ENCODE measurements at places on chromosomes 5 and 9.

DNA sequence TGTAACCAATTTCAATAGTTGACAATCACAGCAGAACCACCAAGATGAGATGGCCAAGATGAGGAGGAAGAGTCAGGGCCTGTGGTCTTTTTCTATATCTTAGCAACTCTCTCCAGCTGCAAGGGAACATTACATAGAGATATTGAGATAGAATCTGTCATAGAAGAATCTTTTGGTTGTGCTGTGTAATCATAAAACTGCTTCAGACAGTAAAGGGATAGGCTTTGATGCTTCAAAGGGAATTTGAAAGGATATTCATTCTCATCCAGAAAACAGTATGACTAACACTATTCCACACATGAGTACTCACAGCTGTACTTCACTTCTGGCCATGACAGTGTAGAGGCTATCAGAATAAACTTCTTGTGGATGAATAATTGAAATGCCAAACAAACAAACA is 145.9 kb downstream of the YIPF5 start:
- no peak for DNase-seq

DNA sequence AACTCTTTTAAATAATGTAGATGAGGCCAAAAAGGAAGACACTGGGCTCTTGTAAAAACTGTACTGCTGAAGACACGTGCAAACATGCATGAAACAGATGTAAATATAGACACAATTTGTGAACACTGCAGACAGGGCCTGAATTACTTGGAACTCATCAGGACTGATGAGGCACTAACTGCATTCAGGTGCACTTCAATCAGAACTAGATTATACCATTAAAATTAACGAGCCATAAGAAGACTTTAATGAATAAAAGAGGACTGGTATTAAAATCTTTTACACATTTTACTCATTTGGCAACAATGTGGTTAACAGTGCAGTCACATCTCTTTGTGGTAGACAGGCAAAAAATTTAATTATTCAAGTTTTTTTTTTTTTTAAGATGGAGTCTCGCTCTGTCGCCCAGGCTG is 13.4 kb upstream of the ZCCHC9 start:
- no peak for DNase-seq

DNA sequence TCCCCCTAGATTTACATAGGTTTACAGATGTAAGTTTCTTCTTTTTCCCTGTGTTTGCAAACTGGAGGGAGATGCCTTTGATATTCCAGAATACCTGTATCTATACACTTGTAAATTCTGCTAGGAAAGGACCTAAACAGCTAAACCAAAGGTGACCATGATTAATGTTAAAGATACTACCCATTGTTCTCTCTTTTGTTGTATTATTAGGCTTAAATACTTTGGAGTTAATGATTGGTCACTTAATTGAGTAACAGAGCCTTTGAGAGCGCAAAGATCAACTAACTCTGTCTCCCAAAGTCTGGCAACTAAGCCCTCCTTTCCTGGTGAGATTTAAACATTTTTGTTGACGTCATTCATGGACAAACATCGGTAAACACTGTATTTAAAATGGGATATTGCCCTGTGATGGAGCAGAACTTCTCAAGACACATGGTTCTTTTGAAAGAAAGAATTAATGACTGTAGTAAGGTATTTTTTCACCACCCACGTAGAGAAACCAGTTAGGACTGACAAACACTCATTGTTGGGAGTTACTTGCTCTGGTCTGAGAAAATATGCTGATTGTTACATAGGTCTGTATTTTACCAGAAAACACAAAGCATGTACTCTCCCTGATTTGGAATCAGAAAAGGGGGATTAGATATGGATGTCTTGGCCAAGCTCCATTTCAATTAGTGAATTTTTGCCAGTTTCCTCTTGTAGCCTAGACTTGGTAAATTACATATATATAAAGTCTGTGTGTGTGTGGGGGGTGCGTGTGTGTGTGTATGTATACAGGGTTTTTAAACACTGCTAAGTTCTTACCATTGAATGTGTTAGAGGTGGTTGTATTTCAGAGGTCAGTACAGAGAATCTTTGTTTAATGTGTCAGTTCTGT is 4.6 kb downstream of the VCAN start:
- DNase-seq: no peak

DNA sequence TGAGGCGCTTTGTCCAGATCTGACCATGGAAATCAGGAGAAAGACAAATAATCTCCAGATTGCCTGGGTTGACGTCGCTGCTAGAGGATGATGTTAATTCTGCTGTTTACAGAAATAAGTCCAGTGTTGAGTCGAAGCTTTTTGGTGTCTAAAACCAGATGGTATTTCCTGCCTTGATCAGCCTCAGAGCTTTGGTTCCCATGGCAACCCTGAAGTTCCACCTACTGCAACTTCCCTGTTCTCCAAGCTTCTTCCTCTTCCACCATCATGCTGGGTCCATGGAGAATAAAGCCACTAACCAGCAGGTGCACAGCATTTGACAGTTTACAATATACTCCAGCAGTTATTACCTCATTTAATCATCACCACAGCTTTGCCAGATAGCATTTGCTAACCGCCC is 18.0 kb upstream of the GABBR2 start:
- no peak for DNase-seq

DNA sequence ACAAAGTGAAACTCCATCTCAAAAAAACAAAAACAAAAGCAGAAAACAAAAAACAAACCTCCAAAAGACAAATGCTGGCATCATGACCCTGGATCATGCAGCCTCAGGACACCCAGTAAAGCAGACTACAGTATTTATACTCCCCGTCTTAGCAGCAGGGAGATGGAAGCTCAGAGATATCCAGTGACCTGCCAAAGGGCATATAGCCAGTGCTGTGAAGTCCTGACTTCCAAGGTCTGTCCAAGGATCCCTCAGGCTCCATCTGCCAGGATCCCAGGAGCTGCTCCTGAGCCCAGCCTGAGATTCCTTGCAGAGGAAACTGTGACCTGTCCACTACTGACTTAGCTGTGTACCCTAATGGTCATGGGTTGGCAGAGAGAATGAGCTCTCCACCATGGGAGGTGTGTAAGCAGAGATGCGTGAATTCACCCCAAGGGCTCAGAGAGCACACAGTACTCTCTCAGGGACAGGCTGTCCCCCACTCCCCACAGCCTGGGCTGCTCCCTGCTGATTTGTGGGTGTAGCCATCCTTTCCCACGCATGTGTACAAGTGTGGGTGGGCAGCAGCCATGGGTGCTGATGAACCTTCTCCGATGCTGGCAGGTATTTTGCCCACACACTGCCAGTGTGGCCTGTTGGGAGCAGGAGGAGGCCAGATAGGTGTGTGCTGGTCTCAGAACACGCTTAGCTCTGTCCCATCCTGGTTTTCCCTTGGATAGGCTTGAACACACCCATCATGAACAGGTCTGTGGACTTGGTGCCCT is 2.1 kb upstream of the WNK2 start:
- DNase-seq: no peak

DNA sequence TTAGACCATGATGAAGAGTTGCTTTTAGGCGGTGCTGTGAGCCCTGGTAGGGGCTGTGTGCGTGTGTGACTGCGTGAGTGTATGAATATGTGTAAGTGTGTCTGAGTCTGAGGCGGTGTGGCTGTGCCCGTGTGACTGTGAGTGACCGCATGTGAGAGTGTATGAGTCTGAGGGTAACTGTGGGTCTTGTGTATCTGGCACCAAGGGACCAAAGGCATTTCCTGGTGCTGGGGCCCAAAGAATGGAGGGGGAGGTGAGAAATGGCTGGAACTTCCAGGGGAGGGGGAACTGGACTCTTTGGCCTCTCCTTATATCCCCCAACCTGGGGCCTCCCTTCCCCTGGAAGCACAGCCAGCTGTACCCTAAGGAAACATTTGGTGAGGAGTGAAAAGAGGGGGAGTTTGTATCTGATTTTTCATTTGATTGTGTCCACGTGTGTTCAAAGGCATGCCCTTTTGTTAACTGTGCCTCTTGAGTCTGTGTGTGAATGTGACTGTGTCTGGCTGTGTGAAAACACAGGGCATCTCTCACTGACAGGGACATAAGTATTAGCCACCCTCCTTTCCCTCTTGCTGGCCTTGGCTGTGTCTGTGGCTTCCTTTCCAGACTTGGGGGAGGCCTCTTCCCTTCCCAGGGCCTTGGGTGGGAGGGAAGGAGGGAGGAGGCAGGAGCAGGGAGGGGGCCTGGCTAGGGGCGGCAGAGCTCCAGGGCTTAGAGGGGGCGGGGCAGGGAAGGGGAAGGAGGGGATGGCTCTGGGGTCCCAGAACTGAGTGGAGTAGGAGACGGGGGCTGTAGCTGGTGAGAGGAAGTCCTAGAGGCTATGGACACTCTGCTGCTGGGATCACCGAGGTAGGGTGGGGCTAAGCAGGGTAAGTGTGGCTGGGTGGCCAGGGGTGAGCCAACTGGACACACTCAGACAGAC is 1.4 kb downstream of the IL11RA start:
- DNase-seq: no peak

- DNase-seq: no peak
Observed at GRCh38 chr5:3009605-3010004, 258.1 kb upstream of the IRX2 start.

- no peak for DNase-seq
Observed at GRCh38 chr5:14216902-14217301, 73.8 kb downstream of the TRIO start.

GRCh38 chr9:126228781-126229444 is 97.7 kb upstream of the MVB12B start:
- peak; percentile 58 for DNase-seq

GRCh38 chr5:149257889-149258705 is 13.6 kb upstream of the AFAP1L1 start:
- DNase-seq: no peak

DNA sequence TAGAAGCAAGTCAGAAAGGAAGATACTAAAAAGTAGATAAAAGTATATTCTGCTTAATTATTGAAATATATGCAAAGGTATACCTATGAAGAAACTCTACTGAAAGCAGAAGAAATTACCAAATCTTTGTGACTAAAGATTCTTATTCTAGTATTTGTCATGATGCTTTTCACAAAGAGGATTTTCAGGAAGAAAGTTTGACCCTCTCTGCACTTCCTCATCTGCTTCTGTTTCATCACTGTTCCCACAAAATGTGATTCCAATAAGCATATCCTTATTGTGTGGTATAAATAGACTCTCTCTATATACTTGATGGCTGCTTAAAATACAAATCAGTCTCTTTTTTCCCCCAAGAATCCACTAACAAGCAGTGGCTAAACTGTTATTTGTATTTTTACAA is 2139.6 kb upstream of the ACO1 start:
- DNase-seq: no peak

- no peak for DNase-seq
Observed at GRCh38 chr5:152246401-152246800, 158.7 kb downstream of the NMUR2 start.

DNA sequence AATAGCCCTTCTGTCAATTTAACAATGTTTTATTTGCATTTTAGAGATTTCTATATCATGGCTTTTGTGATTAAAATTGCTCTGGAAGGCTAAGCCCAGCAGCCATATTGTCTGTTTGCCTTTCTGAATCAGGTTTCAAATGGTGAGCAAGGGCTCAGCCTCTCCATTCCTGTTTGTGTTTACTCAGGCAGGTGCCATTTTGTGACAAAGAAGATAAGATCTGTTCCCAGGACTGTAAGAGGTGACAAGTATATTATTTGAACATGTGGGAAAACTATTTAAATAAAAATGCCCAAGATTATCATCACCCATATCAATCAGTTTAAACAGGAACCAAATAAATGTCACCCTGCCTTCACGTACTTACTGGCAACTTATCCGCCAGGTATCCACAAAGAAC is 641.3 kb upstream of the KLF4 start:
- DNase-seq: no peak

- DNase-seq: no peak
Observed at GRCh38 chr5:59236448-59236847, 653.6 kb downstream of the RAB3C start.
